ENCODE measurements at places on chromosomes 12 and 14. TPM values are rescaled to one million over a fixed set of nuclear protein-coding genes. Genes with fewer than 3 reads are reported as not detected.

C1S gene
- total RNA-seq: 91.4 TPM

SMCO2 gene
- 1.9 TPM for total RNA-seq

NR4A1 gene
- total RNA-seq: 58.5 TPM

RTL1 gene
- 0.49 TPM for total RNA-seq

TEX52 gene
- not detected for total RNA-seq

SERPINA4 gene
- total RNA-seq: not detected

KLRC1 gene
- 0.27 TPM for total RNA-seq

ISCU gene
- total RNA-seq: 78.6 TPM

LIN7A gene
- 35.1 TPM for total RNA-seq

TESPA1 gene
- total RNA-seq: 0.71 TPM

MIP gene
- total RNA-seq: 303 TPM

RPL10L gene
- total RNA-seq: not detected

ACAD10 gene
- 37.1 TPM for total RNA-seq

SERPINA9 gene
- not detected for total RNA-seq

MFAP5 gene
- 96.9 TPM for total RNA-seq

BCL7A gene
- 31.6 TPM for total RNA-seq

ZNF219 gene
- 32.1 TPM for total RNA-seq

ULK1 gene
- total RNA-seq: 30.1 TPM

ORMDL2 gene
- 7.5 TPM for total RNA-seq

SLC38A2 gene
- 247 TPM for total RNA-seq

EP400 gene
- total RNA-seq: 44.3 TPM

SLC6A15 gene
- total RNA-seq: 71.4 TPM

A2M gene
- total RNA-seq: 182 TPM

KLRB1 gene
- total RNA-seq: 0.77 TPM

MMP14 gene
- total RNA-seq: 148 TPM

SSTR1 gene
- total RNA-seq: 3.2 TPM

TOGARAM1 gene
- 77.0 TPM for total RNA-seq

CDCA3 gene
- total RNA-seq: 6.3 TPM

RABGGTA gene
- total RNA-seq: 26.6 TPM

FOXM1 gene
- 3.8 TPM for total RNA-seq

ZC2HC1C gene
- total RNA-seq: 2.5 TPM

NEMP1 gene
- total RNA-seq: 16.1 TPM

NGB gene
- 1.4 TPM for total RNA-seq

REP15 gene
- total RNA-seq: 1.4 TPM

DIO2 gene
- total RNA-seq: 21.3 TPM

CLEC1B gene
- 1.5 TPM for total RNA-seq

ZBTB42 gene
- total RNA-seq: 5.4 TPM

SYNJ2BP gene
- 33.1 TPM for total RNA-seq

SP7 gene
- not detected for total RNA-seq

MGAT4C gene
- 3.2 TPM for total RNA-seq

DBX2 gene
- 0.22 TPM for total RNA-seq

GZMB gene
- not detected for total RNA-seq

LRRK2 gene
- 19.8 TPM for total RNA-seq

TPI1 gene
- 547 TPM for total RNA-seq

COPS7A gene
- 47.9 TPM for total RNA-seq

CCDC198 gene
- total RNA-seq: not detected

LTBR gene
- total RNA-seq: 21.1 TPM

CNTN1 gene
- total RNA-seq: 159 TPM

ZNF384 gene
- total RNA-seq: 40.8 TPM

TAS2R7 gene
- total RNA-seq: not detected
